IPS DF 6.9 (cell line): ENCODE measurements at places on chromosomes 1 and 21.

DNA sequence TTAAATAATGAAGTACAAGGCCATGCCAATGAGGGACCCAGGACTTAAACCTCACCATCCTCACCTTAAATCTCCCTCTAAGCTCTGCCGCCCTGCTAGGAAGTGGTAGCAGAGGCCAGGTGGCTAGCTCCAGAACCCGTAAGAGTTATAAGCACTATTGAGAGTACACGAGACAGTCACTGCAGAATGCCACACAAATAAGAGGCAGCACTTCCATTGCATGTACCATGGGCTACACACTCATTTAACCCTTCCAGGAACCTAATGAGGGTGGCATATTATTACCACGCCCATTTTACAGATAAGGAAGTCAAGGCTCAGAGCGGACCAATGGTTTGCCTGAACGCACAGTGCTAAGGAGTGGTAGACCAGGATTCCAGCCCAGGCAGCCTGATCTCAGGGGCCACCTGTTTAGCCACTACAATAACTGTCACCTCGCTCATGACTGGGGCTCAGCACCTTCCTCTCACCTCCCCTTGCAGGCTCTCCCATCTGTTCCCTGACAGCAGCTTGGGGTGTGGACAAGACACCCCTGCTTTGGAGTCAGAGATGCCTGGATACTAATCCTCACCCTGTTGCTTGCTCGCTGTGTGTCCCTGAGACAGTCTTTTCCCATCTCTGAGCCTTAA lies 54.8 kb upstream of the ID3 start:
- H3K4me3 ChIP-seq, result no peak overlapping the region
- no peaks in the 10 kb centered on the region for H3K27me3 ChIP-seq
- no peak for DNase-seq
- peaks cover 3% of the 10 kb centered on the region for H3K4me1 ChIP-seq
- H3K36me3 ChIP-seq, result no peaks in the 10 kb centered on the region

- DNase-seq, result no peak
- no peak overlapping the region for H3K4me3 ChIP-seq
- H3K27ac ChIP-seq, result no peak overlapping the region
- H3K27me3 ChIP-seq, result no peaks in the 10 kb centered on the region
- no peaks in the 10 kb centered on the region for H3K36me3 ChIP-seq
- H3K4me1 ChIP-seq, result no peaks in the 10 kb centered on the region
Measured at GRCh38 chr1:67570486-67571143, 114.4 kb upstream of the GADD45A start.

DNA sequence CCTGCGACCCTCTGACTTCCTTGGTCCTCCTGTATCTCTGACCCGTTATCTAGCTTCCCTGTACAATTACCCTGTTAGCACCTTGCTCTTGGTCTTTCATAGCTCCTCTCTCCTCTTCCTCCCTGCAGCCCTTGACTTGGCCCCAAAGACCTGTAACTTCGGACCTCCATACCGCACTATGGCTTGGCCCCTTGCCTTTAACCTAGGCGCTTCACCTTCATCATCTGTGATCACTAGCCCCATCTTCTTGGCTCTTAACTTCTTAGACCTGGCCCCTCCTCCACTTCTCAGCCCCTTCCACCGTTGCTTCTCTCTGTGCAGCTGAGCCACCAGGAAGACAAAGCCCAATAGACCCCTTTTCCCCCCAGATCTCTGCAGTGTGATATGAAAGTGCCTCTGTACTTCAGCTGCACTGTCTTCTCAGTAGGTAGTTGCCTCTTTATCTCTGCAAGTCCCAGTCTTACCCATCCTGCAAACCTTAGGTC lies 740 bp downstream of the ZNF691 start:
- peaks cover 9% of the 10 kb centered on the region for H3K36me3 ChIP-seq
- H3K4me3 ChIP-seq, result peak overlapping the region; percentile 84
- no peak for DNase-seq
- no peak overlapping the region for H3K27ac ChIP-seq
- peaks cover 2% of the 10 kb centered on the region; the same call in 1 of the 2 replicates for H3K4me1 ChIP-seq
- H3K27me3 ChIP-seq, result no peaks in the 10 kb centered on the region

GRCh38 chr1:172781513-172782140 lies 122.7 kb downstream of the FASLG start:
- no peak overlapping the region for H3K4me3 ChIP-seq
- H3K4me1 ChIP-seq, result no peaks in the 10 kb centered on the region
- no peaks in the 10 kb centered on the region for H3K36me3 ChIP-seq
- H3K27ac ChIP-seq, result no peak overlapping the region
- no peaks in the 10 kb centered on the region for H3K27me3 ChIP-seq

DNA sequence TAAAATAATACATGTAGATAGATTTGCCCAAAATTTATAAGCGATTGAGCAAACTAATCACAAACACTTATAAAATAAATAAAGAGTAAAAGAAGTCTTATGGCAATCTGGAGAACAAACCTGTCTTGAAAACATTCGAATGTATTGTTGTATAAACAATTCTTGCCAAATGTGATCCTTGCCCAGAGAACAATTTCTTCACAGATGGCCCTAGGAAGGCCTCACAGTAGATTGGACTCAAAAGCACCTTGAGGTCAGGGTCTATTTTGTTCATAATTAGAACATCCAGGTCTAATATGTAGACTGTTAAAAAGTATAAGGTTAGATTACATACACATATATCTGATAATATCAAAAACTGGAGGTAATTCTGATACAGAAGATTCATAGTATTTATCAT lies 202.4 kb downstream of the KCNT2 start:
- no peak overlapping the region for H3K4me3 ChIP-seq
- no peak for DNase-seq
- H3K4me1 ChIP-seq, result no peaks in the 10 kb centered on the region

GRCh38 chr1:7334475-7335035 lies 436.5 kb upstream of the VAMP3 start:
- DNase-seq, result no peak
- H3K4me3 ChIP-seq, result no peak overlapping the region
- no peaks in the 10 kb centered on the region for H3K27me3 ChIP-seq
- no peaks in the 10 kb centered on the region for H3K36me3 ChIP-seq

- no peak for DNase-seq
- no peaks in the 10 kb centered on the region for H3K4me1 ChIP-seq
- no peaks in the 10 kb centered on the region for H3K36me3 ChIP-seq
- no peak overlapping the region for H3K27ac ChIP-seq
- no peaks in the 10 kb centered on the region for H3K27me3 ChIP-seq
Measured at GRCh38 chr1:15172405-15173259, 19.1 kb downstream of the TMEM51 start.

- DNase-seq, result no peak
- H3K27ac ChIP-seq, result no peak overlapping the region
- no peaks in the 10 kb centered on the region for H3K27me3 ChIP-seq
- no peak overlapping the region for H3K4me3 ChIP-seq
Measured at GRCh38 chr21:32207406-32207716, 71.5 kb downstream of the MIS18A start.

DNA sequence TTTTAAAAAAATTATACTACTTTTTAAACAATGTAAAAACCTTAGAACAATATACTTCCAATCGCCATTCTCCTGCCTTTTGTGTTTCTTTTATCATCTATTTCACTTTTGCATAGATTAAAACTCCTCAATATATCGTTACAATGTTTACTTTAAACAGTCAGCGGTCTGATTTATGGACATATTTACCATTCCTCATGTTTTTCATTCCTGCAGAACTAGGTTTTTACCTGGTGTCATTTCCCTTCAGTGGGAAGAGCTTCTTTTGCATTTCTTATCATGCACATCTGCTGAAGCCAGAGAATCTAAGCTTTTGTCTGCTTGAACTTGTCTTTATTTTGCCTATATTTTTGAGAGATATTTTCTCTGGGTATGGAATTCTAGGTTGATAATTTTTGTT lies 277.4 kb upstream of the PLXNA2 start:
- H3K36me3 ChIP-seq, result no peaks in the 10 kb centered on the region
- H3K4me3 ChIP-seq, result no peak overlapping the region
- H3K4me1 ChIP-seq, result no peaks in the 10 kb centered on the region

GRCh38 chr1:18407166-18408045 lies 73.3 kb upstream of the KLHDC7A start:
- no peaks in the 10 kb centered on the region for H3K27me3 ChIP-seq
- H3K4me1 ChIP-seq, result peaks cover 12% of the 10 kb centered on the region
- 0 out of 2 replicates have a peak, but pooled peaks cover 3% of the 10 kb centered on the region for H3K36me3 ChIP-seq
- H3K4me3 ChIP-seq, result no peak overlapping the region
- no peak overlapping the region for H3K27ac ChIP-seq

DNA sequence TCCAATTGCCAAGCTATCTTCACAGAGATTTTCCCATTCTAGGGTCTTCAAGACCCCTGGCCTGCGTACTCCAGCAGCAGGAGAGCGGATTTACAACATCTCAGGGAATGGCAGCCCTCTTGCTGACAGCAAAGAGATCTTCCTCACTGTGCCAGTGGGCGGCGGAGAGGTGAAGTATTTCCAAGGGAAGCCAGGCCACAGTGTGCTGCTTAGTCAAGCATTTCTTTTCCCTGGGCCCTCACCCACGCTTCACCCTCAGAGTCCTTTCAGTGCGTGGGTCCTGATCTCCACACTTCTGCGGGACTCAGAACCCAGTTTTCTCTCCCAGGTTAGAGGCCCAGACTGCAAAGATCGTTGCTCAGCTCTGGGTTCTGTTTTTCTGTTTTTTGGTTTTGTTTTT lies 13.1 kb downstream of the CDCA8 start:
- no peaks in the 10 kb centered on the region for H3K4me1 ChIP-seq
- no peak for DNase-seq
- H3K36me3 ChIP-seq, result peaks cover 54% of the 10 kb centered on the region; the same call in 1 of the 2 replicates
- H3K4me3 ChIP-seq, result no peak overlapping the region
- no peak overlapping the region for H3K27ac ChIP-seq
- no peaks in the 10 kb centered on the region for H3K27me3 ChIP-seq

DNA sequence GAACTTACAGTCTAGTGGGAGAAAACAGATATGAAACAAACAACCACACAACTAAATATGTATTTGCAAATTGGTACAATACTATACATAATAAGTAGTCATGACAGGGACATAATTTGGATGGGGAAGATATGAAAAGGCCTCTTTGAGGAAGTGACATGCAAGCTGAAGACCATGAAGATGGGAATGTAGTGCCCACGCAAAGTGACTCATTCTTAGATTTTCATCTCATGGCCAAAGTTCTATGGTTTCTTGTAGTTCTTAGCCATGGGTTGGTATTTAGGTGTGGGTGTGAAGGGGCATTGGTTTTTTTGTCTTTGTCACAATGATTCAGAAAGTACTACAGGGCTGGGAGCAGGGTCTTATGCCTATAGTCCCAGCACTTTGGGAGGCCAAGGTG lies 105.4 kb upstream of the FAM78B start:
- no peaks in the 10 kb centered on the region for H3K27me3 ChIP-seq
- H3K4me1 ChIP-seq, result peaks cover 2% of the 10 kb centered on the region; the same call in 1 of the 2 replicates
- no peak overlapping the region for H3K27ac ChIP-seq
- no peak for DNase-seq
- no peaks in the 10 kb centered on the region for H3K36me3 ChIP-seq

DNA sequence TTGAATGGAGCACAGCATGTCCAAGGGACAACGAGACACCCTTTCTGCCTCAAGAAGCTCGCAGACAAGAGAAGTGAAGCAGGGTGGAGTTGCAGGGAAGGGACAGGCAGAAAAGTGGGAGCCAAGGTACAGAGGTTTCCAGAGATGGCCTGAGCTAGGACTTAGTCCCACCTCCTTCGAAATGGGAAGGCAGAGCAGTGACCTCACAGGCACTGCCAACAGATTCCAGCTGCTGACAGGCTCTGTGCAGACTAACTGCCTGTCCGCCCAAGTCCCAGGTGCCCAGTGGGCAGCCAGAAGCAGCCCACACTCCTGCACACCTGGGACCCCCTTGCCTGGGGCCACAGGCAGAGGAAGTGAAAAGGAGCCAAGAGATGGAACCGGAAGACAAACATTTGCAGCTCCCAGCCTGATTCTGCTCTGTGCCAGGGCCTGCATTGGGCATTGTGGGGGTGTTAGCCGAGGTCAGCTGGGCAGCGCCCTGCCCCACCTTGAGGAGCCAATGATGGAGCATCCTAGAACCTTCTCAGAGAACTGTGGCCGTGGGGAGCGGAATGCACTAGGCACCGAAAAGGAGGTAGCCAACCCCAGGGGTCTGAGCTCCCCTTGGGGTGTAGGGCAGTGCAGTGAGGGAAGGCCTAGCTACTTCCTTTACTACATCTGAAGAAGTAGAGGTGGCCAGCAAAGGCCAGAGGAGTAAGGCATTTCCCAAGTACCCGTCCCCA lies 27.5 kb upstream of the RSPO1 start:
- DNase-seq, result no peak
- H3K27me3 ChIP-seq, result no peaks in the 10 kb centered on the region
- no peak overlapping the region for H3K4me3 ChIP-seq
- no peaks in the 10 kb centered on the region for H3K36me3 ChIP-seq

- H3K4me3 ChIP-seq, result no peak overlapping the region
- H3K27ac ChIP-seq, result no peak overlapping the region
- H3K4me1 ChIP-seq, result no peaks in the 10 kb centered on the region
- H3K27me3 ChIP-seq, result no peaks in the 10 kb centered on the region
- no peaks in the 10 kb centered on the region for H3K36me3 ChIP-seq
- DNase-seq, result peak; percentile 29
Measured at GRCh38 chr1:162847839-162848453, 13.0 kb downstream of the CCDC190 start.

- H3K4me1 ChIP-seq, result no peaks in the 10 kb centered on the region
- no peaks in the 10 kb centered on the region for H3K27me3 ChIP-seq
- H3K36me3 ChIP-seq, result no peaks in the 10 kb centered on the region
- H3K4me3 ChIP-seq, result no peak overlapping the region
Measured at GRCh38 chr21:40372506-40372905, 474.5 kb downstream of the DSCAM start.

DNA sequence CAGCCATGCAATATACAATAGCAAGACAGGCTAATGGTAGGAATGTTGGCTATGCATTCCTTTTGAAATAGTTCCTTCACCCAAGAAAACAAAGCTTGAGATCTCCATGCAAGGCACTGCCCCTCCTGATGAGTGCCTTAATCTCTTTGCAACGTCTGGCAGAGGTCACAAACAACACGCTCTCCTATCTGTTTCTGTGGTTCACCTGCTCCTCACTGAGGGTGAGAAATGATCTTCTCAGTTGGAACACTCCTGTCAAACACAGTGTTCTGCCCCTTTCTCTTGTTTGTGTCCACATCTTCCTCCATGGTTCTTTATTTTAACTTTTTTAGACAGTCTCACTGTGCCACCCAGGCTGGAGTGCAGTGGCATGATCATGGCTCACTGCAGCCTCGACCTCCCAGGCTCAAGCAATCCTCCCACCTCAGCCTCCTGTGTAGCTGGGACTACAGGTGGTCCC lies 21.2 kb upstream of the XPR1 start:
- no peaks in the 10 kb centered on the region for H3K27me3 ChIP-seq
- H3K4me3 ChIP-seq, result no peak overlapping the region
- no peak for DNase-seq
- H3K4me1 ChIP-seq, result no peaks in the 10 kb centered on the region
- no peaks in the 10 kb centered on the region for H3K36me3 ChIP-seq
